Activated T-cell treated with anti-CD3 and anti-CD28 coated beads, Interleukin-2, amount 50 U/mL, for 72 hours (primary cell): ENCODE measurements at places on chromosomes 13 and 19. TPM values are rescaled to one million over a fixed set of nuclear protein-coding genes. Genes with fewer than 3 reads are reported as not detected.

Gene FARP1
- 0.55 TPM for total RNA-seq

- peaks cover 18% of the 10 kb centered on the region for H3K27me3 ChIP-seq
- DNase-seq, result no peak
- H3K36me3 ChIP-seq, result no peaks in the 10 kb centered on the region
- H3K4me3 ChIP-seq, result no peak overlapping the region
Observed at GRCh38 chr19:40594255-40594654, 6.9 kb upstream of the LTBP4 start.

GRCh38 chr19:13430790-13431582 is 75.3 kb downstream of the CACNA1A start:
- no peaks in the 10 kb centered on the region for H3K36me3 ChIP-seq
- H3K27me3 ChIP-seq, result peaks cover 13% of the 10 kb centered on the region
- DNase-seq, result peak; percentile 59
- no peak overlapping the region for H3K4me3 ChIP-seq

DNA sequence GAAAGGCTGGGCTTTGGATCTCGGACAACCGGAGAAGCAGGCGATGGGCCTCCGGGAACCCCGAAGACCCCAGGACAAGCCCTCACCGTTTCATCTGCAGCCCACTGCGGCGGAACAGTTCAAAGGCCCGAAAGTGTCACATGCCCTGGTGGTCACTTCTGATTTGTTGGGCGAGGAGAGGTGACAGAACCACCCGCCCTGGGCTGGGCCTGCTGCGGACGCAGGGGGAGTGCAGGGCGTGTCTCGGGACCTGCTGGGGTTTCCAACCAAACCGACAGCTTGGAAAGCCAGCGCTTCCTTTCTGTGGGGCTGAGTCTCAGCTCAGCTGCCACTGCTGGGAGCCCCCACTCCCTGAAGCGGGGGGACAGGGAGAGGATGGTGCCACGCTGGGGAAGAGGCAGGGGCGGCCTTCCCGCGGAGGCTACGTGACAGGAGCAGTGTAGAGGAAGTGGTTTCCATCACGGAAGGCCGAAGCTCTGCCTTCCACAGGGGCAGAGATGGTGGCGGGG is 22.8 kb upstream of the ZBTB7A start:
- H3K27me3 ChIP-seq, result no peaks in the 10 kb centered on the region
- peaks cover 2% of the 10 kb centered on the region for H3K36me3 ChIP-seq
- peak overlapping the region; percentile 92 for H3K27ac ChIP-seq
- peak; percentile 67 for DNase-seq
